CD4-positive, alpha-beta T cell treated with Interleukin-15 for 1 hour (primary cell): ENCODE measurements at places on chromosomes 4 and X.

DNA sequence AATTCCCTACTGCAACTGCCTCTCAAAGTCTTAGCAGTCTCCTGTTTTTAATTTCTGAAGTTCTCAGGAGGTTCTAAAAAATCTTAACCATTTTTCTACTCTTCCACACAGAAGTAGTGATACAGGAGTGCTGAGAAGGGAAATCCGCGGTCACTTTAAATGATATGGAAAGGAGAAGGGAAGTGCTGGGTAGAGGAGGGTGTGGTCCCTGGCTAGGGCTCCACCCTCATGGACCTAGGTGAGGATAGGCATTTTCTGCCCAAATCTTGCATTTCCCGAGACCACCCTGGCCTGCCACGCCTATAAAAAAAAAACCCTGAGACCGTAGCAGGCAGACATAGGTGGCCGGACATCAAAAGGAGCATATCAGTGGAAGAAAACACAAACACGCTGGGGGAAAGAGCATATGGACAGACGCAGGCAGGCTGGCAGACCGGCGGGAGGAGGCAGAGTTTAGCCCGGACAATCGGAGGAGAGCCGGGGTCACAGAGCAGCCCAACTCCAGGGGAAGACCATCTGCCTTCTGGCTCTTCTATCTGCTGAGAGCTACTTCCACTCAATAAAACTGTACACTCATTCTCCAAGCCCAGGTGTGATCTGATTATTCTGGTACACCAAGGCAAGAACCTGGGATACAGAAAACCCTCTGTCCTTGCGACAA, 85.7 kb downstream of the POU3F4 start:
- DNase-seq = no peak

GRCh38 chr4:56745042-56745441, 63.9 kb upstream of the HOPX start:
- DNase-seq = no peak

GRCh38 chr4:88106205-88106604, 52.2 kb downstream of the ABCG2 start:
- no peak for DNase-seq

DNA sequence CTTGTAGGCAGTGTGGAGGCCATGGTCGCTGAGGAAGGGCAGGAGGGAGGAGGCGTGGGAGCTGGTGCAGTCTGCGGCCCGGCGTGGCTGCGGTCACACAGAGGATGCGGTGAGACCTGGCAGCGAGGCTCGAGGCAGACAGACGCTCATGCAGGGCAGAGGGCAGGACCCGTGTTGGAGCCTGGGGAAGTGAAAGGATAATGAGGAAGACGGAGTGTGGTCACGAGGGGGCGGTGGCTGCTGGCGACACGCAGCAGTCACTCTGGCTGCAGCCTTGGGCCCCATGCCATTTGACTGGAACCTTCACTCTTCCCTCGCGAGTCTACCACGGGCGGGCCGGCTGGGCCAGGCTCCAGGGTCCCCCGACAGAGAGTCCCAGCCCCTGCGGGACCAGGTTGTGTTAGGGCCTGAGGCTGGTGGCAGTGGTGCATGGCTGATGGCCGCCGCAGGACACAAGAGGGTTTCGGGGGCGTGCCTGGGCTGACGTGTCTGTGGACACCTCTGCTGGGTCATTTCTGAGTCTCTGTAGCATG, 68.8 kb upstream of the HGFAC start:
- peak; percentile 77 for DNase-seq

DNA sequence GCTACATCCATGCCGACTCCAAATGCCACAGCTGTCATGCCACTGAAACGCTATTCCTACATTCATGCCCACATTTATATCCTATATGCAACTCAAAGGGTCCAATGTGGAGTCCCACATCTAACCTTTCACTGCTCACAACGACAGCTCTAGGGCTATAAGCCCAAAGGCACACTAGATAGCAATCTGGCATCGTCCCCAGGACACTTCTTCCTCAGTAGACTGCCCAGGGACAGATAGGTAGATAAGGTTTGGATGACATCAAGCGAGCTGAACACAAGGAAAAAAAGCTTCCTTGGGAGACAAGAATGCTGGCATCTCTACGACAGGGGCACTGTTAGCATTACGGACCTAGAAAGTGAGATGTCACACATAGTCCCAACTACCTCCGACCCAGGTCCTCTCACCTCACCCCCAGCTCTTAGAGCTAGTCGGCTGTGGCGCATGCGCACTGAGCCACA, 685 bp downstream of the RAB9B start:
- no peak for DNase-seq

- no peak for DNase-seq
Observed at GRCh38 chr4:95599777-95600400, 51.1 kb upstream of the UNC5C start.

GRCh38 chrX:23742174-23742696, 841 bp downstream of the ACOT9 start:
- no peak for DNase-seq

DNA sequence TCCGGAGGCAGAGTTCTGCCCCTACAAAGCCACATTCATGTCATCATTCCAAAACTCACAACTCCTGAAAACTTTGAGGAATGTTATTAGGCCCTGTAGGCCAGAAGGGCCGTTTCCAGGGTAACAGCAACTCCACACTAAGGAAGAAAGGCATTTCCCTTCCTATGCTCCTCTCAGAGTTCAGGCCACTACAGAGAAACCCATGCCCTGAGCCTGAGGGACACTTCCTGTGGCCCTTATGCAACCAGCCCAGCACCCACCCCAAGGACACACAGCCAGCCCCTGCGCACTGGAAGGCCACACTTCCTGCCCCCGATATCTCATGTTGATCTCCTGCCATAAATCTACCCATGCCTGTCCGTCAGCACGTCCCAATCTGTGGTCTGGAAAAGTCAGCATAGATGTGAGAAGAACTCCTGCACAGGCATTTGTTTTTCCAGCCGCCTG, 289.3 kb downstream of the BCOR start:
- DNase-seq = no peak

DNA sequence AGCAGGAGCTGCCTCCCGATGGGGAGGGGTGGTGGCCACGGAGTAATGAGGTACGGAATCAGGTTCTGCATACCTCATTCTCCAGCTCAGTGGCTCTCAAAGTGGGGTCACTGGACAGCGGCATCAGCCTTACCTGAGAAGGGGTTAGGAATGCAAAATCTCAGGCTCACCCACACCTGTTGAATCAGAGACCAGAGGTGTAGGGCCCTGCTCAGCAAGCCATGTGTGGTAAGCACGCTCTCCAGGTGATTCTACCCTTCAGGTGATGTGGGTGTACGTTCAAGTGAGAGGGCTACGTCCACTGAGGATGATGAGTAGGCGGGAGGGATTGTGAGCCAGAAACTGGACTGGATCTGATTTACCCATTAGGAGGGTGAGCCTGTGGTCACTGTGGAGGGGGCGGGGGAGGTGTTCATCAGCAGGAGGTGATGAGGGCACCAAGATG, 65.8 kb downstream of the ANAPC4 start:
- no peak for DNase-seq

DNA sequence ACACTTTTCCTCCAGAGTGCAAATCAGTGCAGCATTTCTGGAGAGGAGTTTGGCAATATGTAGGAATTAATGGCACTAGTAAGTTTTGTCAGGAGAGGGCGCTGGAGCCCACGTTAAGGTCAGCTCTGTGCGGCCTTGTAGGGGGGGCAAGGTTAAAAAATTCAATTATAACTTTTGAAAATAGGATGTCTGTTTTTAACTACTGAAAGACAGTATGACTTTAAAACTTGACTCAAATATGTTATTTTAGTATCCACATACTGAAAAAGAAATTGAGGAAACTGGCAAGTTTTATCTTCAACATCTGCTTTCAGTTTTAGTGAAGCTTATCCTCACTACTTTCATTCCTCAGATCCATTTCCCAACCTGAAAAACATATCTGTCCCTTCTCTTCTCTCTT, 30.9 kb upstream of the HSD17B13 start:
- no peak for DNase-seq

- DNase-seq = no peak
Observed at GRCh38 chr4:89653012-89653411, 183.9 kb downstream of the SNCA start.

DNA sequence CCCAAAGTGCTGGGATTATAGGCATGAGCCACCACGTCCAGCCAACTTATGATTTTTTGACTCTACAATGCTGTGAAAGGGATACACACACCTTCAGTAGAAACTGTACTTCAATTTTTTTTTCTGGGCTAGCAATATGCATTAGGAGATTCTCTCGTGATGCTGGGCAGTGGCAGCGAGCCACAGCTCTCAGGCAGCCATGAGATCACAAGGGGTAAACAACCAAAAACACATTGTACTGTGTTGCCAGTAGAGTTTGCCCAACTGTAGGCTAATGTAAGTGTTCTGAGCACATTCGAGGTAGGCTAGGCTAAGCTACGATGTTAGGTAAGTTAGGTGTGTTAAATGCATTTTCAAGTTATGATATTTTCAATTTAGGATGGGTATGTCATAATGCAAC, 25.7 kb downstream of the RAB33A start:
- no peak for DNase-seq

- peak; percentile 46 for DNase-seq
Observed at GRCh38 chrX:9942086-9942485, 25.1 kb upstream of the CLDN34 start.

GRCh38 chr4:138330531-138330930, 88.4 kb upstream of the SLC7A11 start:
- DNase-seq = no peak

DNA sequence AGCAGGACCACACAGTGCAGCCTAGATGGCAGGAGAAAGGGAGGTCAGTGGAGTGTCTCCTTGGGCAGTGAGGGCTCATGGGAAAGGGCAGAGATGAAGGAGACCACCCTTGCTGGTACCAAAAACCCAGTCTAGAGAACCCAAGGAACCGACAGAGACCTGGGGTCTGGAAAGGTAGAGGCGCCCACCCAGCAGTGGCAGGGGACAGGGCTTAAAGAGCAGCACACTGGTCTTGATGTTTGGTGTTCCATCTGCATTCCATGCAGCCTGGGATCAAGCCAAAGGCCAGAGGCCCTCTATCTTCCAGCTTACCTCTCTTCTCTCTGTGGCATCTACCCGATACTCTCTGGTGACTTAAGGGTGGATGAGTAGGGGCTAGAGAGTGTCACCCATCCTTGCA, 127.5 kb downstream of the PJA1 start:
- DNase-seq = no peak
